ENCODE measurements at places on chromosomes 6 and 20.

GRCh38 chr6:14075095-14075503 is 42.5 kb upstream of the CD83 start:
- no peak for DNase-seq

DNA sequence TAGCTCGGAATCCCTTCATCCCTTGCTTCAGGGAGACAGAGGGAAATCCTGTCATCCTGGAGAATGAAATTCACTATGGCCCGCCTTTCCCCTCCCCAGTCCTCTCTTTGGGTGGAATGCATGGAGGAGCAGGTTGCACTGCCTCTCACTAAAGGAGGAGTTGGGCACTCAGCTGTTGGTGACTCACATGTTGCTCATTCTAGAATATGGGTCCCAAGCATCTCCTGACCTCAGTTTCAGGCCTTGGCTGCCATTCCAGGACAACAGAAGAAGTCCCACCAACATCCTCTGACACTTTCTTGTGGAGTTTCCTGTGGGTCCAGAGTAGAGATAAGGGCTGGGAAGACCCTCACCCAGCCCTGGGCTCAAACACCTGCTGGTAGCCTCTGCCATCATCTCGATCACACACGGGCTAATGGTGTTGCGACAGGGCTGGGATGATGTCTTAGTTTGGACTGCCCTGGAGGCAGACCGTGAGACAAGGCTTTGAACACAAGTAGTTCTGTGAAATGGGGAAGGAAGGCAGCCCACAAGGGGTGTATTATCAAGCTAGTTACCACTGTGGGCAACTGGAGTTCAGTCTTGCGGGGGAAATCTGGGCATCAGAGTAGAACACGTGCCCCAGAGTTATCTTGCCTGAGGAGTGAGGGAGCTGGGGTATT is 52.4 kb upstream of the RNF24 start:
- DNase-seq, result no peak

- no peak for DNase-seq
These were observed 36.7 kb upstream of the CHD6 start for GRCh38 chr20:41654884-41655283.

- no peak for DNase-seq
These were observed 105.8 kb downstream of the BACH2 start for GRCh38 chr6:90190752-90191395.

DNA sequence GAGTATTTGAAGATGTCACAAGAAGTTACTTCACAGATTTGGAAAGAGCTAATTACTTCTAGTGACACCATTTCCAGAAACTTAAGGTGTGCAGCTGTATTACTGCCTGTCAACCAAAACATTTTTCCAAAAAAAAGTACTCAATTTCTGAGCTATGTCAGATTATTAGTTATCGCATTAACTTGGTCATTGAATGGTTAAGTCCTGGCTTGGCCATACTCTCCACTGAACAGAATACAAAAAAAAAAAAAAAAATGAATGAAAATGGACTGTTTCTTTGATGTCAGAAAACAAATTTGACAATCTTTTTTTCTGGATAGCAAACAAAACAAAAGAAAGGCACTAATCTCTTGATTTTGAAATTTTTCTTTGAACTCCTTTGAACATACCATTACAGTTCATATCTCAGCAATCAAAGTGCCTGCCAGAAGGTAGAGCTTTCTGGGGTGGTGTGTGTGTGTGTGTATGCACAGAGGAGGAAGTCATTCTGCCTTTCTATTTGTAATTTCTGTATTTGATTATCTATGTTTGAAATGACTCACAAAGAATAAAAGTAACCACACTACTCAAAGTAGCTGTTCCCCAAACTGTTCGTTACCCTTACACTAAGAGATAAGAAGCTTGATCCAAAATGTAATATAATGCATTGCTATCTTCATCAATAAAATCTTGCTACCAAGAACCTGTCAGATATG is 210.8 kb upstream of the FUT9 start:
- no peak for DNase-seq

- no peak for DNase-seq
These were observed 47.5 kb downstream of the MDFI start for GRCh38 chr6:41685641-41686380.

GRCh38 chr6:17902974-17903373 is 84.5 kb downstream of the KIF13A start:
- no peak for DNase-seq

DNA sequence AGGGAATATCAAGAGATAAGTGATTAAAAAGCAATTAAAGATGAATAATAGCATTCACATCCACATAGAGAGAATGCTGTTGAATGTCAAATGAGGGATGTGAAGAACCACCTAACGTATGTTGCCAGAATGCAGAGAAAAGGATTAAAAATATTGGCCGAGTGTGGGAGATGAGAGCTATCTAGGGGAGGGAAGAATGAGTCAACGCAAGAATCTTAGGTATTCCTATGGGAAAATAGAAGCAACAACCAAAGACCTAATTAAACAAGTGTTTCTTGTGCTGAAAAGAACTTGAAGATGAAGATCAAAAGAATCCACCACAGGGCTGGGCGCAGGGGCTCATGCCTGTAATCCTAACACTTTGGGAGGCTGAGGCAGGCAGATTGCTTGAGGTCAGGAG is 12.2 kb upstream of the RSPH3 start:
- DNase-seq, result no peak

- DNase-seq, result no peak
These were observed 65.7 kb downstream of the CTCFL start for GRCh38 chr20:57459278-57459677.

DNA sequence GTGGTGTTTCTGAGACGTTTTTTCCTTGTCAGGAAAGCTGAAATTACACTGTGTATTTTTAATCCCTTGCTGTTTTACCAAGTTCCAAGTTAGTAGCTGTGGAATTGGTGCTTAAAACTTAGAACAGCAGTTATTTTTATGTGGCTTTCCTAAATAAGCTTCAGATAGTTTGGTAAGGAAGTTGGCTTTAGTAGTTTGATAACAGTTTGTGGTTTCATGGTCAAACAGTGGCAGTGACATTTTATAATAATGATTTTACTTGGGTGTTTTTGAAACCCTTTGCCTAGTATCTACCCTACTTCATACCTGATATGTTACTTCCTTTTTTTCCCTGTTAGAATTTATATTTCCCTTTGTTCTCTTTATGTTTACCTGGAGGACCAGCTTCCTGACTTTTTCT is 164.9 kb downstream of the JARID2 start:
- DNase-seq, result no peak

DNA sequence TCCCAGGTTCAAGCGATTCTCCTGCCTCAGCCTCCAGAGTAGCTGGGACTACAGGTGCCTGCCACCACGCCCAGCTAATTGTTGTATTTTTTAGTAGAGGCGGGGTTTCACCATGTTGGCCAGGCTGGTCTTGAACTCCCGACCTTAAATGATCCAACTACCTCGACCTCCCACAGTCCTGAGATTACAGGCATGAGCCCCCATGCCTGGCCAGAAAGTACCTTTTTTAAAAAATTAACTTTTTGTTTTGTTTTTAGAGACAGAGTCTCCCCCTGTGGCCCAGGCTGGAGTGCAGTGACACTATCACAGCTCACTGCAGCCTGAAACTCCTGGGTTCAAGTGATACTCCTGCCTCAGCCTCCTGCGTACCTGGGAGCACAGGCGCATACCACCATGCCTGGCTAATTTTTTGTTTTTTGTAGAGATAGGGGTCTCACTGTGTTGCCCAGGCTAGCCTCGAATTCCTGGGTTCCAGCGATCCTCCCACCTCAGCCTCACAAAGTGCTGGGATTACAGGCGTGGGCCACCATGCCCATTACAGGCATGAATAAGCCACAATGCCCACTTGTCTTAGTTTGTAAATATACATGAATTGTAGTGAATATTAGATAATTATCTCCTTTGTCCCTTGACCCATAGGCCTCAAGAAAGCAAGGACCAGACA is 17.4 kb upstream of the EEF1A1 start:
- DNase-seq, result no peak

GRCh38 chr6:90080876-90081481 is 186.7 kb downstream of the GJA10 start:
- no peak for DNase-seq

- DNase-seq, result no peak
These were observed 44.8 kb downstream of the RIPOR2 start for GRCh38 chr6:24891004-24891403.

- DNase-seq, result no peak
These were observed 156.6 kb downstream of the UNC5CL start for GRCh38 chr6:40882323-40882997.

DNA sequence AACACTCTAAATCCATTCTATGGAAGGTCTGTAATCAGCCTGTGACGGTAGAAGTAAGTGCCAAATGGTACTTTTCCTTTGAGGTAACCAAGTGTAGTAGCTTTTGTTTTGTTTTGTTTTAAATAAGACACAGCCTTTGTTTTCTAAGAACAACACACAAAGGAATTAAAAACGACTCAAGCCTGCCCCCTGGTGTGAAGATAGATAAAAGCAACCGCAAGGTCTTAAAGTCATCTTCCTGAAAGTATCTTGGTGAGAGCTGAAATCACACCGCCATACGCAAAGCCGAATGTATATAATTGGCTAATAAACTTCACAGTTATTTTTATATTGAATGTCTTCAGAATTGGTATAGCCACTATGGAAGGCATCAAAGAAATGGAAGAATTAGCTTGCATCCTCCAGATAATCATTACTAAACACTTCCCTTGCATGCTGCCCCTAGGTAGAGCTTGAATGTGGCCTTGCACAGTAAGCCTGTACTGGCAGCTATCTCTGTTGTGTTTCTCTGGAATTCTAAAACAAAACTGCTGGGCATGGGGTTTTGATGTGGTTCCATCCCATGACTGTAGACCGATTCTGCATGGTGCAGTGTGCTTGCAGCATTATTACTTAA is 95.6 kb downstream of the LAMP5 start:
- DNase-seq, result peak; percentile 62

GRCh38 chr6:56713254-56713672 is 70.6 kb upstream of the DST start:
- DNase-seq, result no peak

DNA sequence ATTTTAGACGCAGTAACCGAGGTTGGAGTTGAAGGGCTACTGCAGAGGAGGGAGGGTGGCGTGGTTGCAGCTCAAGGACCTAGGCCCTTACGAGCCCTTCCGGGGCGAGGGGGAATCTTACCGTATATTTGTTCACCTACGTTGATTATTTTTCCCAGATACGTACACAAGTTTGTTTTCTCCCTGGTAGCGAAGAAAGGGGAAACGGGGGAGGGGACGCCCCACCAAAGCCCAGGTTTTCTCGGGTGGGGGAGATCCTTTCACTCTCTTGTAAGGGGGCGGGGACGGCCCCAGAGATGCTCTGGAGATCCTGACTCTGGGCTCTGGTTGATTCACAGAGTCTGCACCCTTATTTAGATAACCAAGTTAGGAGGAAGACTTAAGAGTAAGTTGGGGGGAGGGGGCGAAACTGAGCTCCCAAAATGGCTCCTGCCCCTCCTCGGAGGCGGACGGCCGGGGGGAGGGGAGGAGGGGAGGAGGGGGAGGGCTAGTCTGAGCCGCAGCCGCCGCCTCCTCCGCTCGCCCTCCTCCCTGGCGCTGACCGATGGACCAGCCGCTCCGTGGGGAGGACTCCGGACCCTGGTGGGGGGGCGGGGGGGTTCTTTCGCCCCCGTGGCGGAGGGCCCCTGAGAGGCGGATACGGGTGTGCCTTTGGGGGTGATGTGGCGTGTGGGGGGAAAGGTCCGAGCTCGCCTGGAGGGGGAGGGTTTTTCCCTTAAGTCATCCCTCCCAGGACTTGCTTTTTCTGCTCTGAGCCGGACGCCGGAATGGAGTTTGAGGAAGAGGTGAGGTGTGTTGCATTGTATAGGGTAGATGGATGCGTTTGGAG is 2.2 kb downstream of the BRD2 start:
- DNase-seq, result peak; percentile 90

DNA sequence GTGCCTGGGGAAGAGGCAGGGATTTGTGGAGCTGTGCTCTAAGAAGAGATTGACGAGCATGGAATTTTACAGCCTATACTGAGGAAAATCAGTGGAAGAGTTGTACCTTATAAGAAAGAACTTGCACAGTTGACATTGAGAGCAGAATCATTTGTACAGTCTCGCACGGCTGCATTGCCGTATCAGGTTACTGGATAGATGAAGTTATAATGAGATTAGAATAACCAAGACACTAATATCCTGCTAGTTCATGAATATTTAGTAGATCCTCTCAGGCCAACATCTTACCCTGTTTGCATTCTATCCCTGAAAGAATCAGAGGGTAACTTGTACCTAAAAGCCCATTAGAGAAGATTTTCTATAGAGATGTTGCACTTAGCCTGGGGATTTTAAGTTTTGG is 447.1 kb downstream of the PREX1 start:
- no peak for DNase-seq

DNA sequence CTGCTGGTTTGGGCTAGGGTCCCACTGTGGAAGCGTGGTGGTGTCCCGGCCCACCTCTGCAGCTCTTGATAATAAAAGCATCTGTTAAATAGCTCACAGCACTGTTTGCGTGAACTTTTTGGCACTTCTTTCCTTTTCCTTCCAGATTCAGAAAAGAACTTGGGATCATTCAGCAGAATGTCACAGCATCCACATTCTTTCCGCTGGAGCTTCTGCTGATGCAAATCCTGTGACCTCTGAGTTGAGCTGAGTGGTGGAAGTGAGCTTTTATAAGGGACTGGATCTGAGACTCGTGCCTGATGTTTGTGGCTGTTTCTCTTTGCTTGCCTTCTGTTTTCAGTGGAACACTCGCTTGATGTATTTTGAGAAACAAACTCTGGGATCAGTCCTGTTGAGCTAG is 3.9 kb downstream of the OSBPL2 start:
- no peak for DNase-seq

- DNase-seq, result no peak
These were observed 28.5 kb upstream of the PAK5 start for GRCh38 chr20:9867196-9867980.

DNA sequence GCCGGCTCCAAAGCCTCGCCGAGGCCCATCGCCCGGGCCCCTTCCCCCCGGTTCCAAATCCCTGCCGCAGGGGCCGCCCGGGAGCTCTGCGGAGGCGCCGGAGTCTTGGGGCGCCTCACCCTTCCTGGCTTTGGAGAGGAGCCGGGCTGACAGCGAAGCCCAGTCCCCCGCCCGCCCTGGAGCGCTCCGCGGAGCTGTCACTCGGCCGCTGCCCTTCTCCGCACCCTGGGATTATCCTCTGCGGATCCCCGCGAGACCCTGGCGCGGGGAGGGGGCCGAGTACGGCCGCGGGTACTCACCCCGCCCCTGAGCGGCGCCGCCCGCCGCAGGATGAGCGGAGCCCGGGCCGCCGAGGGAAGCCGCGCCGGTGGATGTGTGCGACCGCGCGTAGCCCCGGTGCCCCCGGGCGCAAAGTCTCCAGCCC is 343 bp downstream of the SNAP91 start:
- no peak for DNase-seq

DNA sequence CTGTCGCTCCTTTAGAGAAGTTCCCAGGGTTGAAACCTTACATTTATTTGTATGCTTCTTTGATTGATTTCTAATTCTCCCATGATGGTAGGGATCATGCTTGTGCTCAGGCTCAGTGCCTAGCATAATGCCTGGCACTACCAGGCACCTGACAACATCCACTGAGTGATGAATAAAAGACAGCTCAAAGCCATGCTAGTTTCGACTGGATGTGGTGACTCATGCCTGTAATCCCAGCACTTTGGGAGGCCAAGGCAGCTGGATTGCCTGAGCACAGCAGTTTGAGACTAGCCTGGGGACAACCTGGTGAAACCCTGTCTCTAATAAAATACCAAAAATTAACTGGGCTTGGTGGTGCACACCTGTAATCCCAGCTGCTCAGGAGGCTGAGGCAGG is 11.6 kb upstream of the CD164 start:
- no peak for DNase-seq

Data from AG09319 (cell line).